ENCODE measurements at places on chromosomes 16 and 17.

GRCh38 chr17:15403276-15403939 lies 62.0 kb upstream of the TEKT3 start:
- no peaks in the 10 kb centered on the region for H3K36me3 ChIP-seq
- no peaks in the 10 kb centered on the region for H3K4me1 ChIP-seq
- no peak overlapping the region for H3K27ac ChIP-seq
- DNase-seq = no peak
- no peak overlapping the region for H3K4me3 ChIP-seq

- no peaks in the 10 kb centered on the region for H3K36me3 ChIP-seq
- H3K4me3 ChIP-seq = no peak overlapping the region
- H3K4me1 ChIP-seq = peaks cover 13% of the 10 kb centered on the region
- no peaks in the 10 kb centered on the region for H3K27me3 ChIP-seq
Measured at GRCh38 chr16:84607694-84608093, 10.2 kb downstream of the COTL1 start.

GRCh38 chr16:72723781-72724180 lies 324.1 kb downstream of the ZFHX3 start:
- H3K27me3 ChIP-seq = no peaks in the 10 kb centered on the region
- H3K27ac ChIP-seq = no peak overlapping the region
- H3K36me3 ChIP-seq = no peaks in the 10 kb centered on the region

- no peak overlapping the region for H3K27ac ChIP-seq
- H3K4me3 ChIP-seq = no peak overlapping the region
- no peaks in the 10 kb centered on the region for H3K4me1 ChIP-seq
- no peaks in the 10 kb centered on the region for H3K27me3 ChIP-seq
- no peaks in the 10 kb centered on the region for H3K36me3 ChIP-seq
Measured at GRCh38 chr16:24036614-24037013, 200.8 kb downstream of the PRKCB start.

DNA sequence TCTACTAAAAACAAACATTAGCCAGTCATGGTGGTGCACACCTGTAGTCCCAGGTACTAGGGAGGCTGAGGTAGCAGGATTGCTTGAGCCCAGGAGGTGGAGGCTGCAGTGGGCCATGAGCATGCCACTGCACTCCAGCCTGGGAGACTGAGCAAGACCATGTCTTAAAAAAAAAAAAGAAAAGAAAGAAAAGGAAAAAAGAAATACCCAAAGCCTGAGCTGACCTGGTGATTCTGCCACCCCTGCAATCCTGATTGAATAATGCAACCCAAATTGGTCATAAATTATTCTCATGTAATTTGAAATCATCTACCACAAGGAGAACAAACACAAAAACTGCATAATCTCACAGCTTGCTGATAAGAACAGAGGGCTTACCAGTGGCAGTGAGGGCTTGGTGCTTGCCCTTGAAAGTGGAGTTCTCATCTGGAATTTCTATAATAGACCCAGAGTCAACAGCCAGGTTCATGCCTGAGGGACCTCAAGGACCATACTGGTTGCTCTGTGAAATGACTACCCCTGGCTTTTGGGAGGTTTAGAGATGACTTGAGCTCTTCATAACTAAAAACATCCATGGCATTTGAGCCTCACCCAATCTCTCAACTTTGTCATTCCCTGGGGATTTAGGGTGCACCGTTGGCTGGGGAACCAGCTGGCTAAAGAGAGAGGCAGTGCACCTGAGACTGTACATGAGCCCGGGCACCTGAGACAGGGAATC lies 35.4 kb upstream of the TMC5 start:
- H3K4me3 ChIP-seq = no peak overlapping the region
- no peaks in the 10 kb centered on the region for H3K36me3 ChIP-seq
- no peaks in the 10 kb centered on the region for H3K4me1 ChIP-seq
- H3K27me3 ChIP-seq = no peaks in the 10 kb centered on the region
- DNase-seq = no peak

DNA sequence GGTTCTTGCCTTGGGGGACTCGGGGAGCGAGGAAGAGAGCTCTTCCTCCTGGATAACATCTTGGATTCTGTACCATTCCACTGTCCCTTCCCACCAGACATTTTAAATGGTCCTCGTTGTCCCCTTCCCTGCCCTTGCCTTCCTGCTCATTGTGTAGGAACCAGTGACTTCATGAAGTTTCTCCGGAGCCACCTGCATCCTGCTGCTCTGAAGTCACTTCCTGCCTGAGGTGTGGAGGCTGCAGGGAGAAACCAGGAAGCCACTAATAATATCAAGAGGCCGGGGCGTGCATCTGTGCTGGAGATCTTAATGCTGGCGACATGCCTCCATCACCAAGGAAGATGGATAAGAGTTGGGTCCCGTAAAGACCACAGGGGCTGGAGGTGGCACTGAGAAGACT lies 6.2 kb upstream of the SLC16A13 start:
- no peaks in the 10 kb centered on the region for H3K36me3 ChIP-seq
- H3K4me1 ChIP-seq = peaks cover 3% of the 10 kb centered on the region
- no peaks in the 10 kb centered on the region for H3K27me3 ChIP-seq

DNA sequence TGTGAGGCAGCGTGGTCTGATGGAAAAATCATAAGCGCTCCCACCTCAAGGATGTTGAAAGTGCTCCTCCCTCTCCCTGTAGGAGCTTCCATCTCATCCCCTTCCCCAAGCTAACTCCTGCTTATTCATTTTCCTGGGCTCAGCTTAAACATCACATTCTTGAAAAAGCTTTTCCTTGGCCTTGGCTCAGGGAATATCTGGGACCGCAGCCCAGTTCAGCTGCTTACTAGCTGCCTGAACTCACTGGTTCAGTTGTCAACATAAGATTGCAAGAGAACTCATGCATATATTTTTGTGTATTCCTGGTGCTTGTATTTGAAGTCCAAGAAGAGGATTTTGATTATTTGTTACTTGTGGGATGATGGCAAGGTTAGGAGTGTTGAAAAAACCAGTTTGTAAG lies 91.5 kb downstream of the UTP18 start:
- H3K36me3 ChIP-seq = no peaks in the 10 kb centered on the region
- no peaks in the 10 kb centered on the region for H3K27me3 ChIP-seq
- no peak for DNase-seq

DNA sequence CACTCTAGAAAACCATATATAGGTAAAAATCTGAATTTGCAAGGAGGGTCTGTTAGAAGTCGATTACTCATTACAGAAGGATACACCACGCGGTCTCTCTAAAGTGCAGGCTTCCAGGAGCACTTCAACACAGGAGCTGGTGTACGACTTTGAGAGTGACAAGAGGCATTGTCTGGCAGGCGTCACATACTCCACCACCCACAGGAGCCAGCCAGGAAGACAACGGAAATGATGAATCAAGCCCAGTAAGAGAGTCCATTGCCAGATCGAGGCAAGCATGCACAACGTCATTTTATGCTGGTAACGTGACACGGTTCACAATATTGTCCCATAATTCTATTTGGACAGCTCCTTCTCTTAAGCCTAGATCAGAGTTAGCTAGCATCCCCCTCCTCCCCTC lies 15.0 kb upstream of the CACNG4 start:
- H3K27ac ChIP-seq = no peak overlapping the region
- no peak for DNase-seq
- no peak overlapping the region for H3K4me3 ChIP-seq
- H3K4me1 ChIP-seq = peaks cover 20% of the 10 kb centered on the region
- no peaks in the 10 kb centered on the region for H3K36me3 ChIP-seq
- no peaks in the 10 kb centered on the region for H3K27me3 ChIP-seq

GRCh38 chr17:4064366-4064765 lies 78.5 kb downstream of the ZZEF1 start:
- H3K27ac ChIP-seq = no peak overlapping the region
- H3K27me3 ChIP-seq = no peaks in the 10 kb centered on the region
- no peaks in the 10 kb centered on the region for H3K4me1 ChIP-seq

DNA sequence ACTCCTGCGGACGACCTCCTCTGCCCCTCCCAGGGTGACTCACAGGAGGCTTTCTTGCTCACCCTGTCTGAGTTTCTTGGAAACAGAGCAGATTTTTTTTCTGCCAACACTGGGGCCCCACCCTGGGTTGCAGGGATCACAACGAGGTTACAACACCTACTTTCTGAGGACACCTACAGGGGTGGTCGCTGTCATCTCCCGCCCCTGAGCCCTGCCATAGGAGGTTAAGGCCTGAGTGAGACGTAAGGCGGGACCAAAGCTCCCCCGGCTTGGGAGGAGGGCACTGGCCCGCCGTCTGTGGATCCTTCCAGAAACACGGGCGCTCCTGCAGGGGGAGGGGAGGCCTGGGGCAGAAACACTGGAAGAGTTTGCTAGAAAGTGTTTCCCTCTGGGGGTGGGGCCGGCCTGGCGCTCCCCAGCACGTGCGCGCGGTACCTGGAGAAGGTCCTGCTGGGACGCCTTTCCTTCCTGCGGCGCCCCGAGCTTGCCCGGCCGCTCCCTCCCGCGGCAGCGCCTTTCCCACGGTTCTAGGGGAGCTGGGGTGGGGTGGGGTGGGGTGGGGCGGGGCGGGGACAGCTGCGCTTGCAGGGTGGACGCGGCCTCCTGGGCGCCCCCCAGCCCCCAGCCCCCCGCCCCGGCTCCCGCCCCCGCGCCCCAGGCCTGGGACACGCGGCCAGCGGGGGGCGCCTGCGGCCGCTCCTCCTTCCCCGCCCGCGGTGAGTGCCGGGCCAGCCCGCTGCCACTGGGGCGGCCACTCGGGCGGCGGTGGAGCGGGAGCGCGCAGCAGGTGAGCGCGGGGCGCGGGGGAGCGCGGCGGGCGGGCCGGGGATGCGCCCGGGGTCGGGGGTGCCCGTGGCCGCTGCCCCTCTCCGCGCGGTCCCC lies 20.7 kb upstream of the ADCY7 start:
- peak; percentile 48 for DNase-seq
- peaks cover 18% of the 10 kb centered on the region for H3K27me3 ChIP-seq
- peaks cover 24% of the 10 kb centered on the region for H3K4me1 ChIP-seq
- H3K36me3 ChIP-seq = no peaks in the 10 kb centered on the region
- H3K27ac ChIP-seq = no peak overlapping the region

- H3K27me3 ChIP-seq = no peaks in the 10 kb centered on the region
- no peak overlapping the region for H3K27ac ChIP-seq
- no peaks in the 10 kb centered on the region for H3K4me1 ChIP-seq
- DNase-seq = no peak
Measured at GRCh38 chr16:20191566-20191965, 117.9 kb upstream of the GPR139 start.

GRCh38 chr16:10847176-10847575 lies 28.6 kb upstream of the TVP23A start:
- H3K27ac ChIP-seq = no peak overlapping the region
- H3K27me3 ChIP-seq = no peaks in the 10 kb centered on the region
- H3K4me1 ChIP-seq = no peaks in the 10 kb centered on the region
- H3K4me3 ChIP-seq = no peak overlapping the region

DNA sequence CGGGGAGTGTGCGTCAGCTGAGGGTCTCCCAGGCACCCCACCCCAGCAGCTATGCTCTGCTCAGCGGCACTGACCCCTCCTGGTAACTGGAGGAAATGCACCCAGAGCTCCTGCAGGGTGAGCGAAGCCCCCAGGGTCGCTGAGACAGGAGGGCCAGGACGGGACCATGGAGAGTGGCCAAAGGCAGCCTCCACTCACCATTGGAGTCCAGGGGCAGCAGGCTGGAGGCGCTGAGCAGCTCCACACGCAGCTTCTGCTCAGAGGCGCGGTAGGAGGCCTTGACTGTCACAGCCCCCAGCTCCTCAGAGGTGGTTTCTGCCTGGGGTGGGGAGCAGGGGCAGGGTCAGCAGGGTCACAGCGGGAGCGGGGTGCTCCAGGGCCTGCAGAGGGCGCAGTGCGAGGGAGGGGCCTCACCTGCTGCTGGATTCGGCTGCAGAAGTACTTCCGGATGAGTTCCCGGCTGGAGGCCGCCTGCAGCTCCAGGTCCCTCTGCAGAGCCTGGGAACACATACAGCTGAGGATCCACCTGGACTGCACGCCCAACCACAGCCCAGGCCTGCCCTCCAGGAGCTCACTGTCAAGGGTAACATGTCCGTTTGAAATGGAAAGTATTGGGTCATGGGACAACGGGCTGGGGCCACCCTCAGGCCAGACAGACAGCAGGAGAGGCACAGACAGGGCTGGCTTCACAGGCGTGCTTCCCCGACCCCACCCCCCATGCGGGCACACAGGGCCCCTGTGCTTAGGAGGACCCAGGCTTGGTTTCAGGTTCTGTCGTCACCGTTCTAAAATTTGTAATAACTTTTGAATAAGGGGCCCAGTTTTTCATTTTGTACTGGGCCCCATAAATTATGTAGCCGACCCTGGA lies 13.8 kb downstream of the UNC13D start:
- H3K36me3 ChIP-seq = no peaks in the 10 kb centered on the region
- peak; percentile 89 for DNase-seq
- H3K27me3 ChIP-seq = no peaks in the 10 kb centered on the region
- H3K4me1 ChIP-seq = peaks cover 44% of the 10 kb centered on the region
- H3K27ac ChIP-seq = peak overlapping the region; percentile 78

GRCh38 chr17:75844530-75845057 lies 390 bp upstream of the UNC13D start:
- no peak overlapping the region for H3K27ac ChIP-seq
- DNase-seq = no peak
- H3K36me3 ChIP-seq = 0 out of 2 replicates have a peak, but pooled peaks cover 8% of the 10 kb centered on the region
- peaks cover 10% of the 10 kb centered on the region for H3K4me1 ChIP-seq
- H3K27me3 ChIP-seq = no peaks in the 10 kb centered on the region
- no peak overlapping the region for H3K4me3 ChIP-seq

GRCh38 chr17:11996722-11997146 lies 541 bp downstream of the ZNF18 start:
- peak overlapping the region; percentile 65 for H3K4me3 ChIP-seq
- peak; percentile 70 for DNase-seq
- peaks cover 18% of the 10 kb centered on the region for H3K4me1 ChIP-seq
- H3K36me3 ChIP-seq = no peaks in the 10 kb centered on the region
- peak overlapping the region; percentile 88 for H3K27ac ChIP-seq

DNA sequence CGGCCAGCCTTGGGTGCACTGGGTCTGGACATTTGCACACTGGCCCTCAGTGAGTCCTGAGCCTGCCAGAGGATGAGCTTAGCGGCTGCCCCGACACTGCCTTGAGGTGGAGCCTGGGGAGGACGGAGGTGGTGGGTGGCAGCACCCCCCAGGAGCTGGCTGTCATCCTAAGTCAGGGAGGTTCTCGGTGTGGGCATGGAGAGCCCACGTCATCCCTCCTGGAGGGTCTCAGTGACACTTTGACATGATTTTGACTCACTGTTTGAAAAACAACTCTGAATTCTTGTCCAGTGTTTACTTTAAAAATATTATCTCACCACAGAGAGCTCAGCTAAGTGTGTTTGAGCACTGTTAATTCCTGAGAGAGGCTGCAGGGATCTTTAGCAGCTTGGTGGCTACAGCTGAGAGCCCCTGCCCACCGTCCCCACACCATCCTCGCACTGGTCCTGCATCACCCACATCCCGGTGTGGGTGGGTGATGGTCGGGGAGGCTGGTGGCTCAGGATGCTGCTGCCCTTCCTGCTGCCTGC lies 63.1 kb downstream of the BANP start:
- H3K36me3 ChIP-seq = no peaks in the 10 kb centered on the region
- DNase-seq = no peak
- no peaks in the 10 kb centered on the region for H3K27me3 ChIP-seq
- no peaks in the 10 kb centered on the region for H3K4me1 ChIP-seq
- no peak overlapping the region for H3K27ac ChIP-seq
